Stimulated activated CD4-positive, alpha-beta T cell treated with anti-CD3 and anti-CD28 coated beads, Interleukin-1b, Interleukin-23, amount 100 ng/mL, for 48 hours (primary cell): ENCODE measurements at places on chromosomes 11 and 22.

- no peak for DNase-seq
These were observed 507.1 kb downstream of the SOX6 start for GRCh38 chr11:15849257-15849656.

DNA sequence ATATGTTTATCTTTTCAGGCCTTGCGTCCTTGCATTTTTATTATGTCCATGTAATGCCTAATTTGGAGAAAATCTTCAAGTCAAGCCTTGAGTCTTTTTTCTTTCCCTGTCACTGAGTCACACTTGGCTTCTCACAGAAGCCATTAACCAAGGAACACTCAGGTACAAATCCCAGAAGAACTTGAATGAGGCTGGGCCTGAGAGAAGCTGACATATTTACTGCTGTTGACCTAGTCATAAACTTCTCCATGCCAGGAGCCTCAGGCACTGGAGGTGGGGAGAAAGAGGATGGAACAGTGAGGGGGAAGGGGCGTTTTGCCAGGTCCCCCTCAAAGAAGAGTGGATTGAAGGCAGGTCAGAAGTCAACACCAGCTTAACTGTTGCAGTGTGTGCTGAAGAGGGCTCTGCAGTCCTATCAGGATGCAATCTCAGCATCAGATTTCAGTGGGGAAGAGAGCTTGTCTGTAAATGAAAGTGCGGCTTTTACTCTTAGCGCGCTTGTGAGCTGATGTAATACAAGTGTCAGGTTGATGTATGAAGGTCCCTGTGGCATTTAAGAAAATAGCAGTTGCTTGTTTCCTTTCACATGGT, 526.0 kb downstream of the ETS1 start:
- no peak for DNase-seq

DNA sequence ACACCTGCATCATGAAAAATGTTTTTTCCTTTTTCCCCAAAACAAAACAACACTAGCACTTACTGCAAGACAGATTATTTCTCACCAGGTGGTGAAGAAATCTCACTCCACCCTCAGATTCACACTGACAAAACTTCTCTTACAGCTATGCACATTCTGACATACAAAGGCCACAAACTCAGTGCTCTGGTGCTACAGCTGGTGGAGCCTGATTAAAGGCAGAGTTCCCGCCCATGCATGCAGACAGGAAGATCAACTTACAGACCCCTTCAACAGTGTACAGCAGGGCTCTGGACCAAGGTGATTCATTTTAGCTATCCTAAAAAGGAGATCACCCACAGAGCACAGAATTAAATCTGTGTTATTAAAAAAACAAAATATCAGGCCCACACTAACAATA, 112.6 kb downstream of the CADM1 start:
- no peak for DNase-seq

DNA sequence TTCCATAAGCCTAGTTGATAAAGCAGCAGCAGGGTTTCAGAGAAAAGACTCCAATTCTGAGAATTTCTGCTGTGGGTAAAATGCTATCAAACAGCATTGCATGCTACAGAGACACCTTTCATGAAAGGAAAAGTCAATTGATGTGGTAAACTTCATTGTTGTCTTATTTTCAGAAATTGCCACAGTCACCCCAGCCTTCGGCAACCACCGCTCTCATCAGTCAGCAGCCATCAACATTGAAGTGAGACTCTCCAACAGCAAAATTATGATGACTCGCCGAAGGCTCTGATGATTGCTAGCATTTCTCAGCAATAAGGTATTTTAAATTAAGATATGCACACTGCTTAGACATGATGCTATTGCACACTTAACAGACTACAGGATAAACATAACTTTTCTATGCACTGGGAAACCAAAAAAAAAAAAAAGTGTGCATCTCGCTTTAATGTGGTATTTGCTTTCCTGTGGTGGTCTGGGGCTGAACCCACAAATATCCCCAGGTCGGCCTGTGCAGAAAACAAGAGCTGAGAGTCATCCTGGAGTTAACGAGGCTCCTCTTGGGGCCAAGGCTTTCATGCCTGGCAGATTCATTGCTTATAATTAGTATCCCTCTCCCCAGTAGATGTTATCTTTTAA, 192.1 kb downstream of the CTTN start:
- no peak for DNase-seq

- no peak for DNase-seq
These were observed 274.9 kb upstream of the CADM1 start for GRCh38 chr11:115778928-115779650.

DNA sequence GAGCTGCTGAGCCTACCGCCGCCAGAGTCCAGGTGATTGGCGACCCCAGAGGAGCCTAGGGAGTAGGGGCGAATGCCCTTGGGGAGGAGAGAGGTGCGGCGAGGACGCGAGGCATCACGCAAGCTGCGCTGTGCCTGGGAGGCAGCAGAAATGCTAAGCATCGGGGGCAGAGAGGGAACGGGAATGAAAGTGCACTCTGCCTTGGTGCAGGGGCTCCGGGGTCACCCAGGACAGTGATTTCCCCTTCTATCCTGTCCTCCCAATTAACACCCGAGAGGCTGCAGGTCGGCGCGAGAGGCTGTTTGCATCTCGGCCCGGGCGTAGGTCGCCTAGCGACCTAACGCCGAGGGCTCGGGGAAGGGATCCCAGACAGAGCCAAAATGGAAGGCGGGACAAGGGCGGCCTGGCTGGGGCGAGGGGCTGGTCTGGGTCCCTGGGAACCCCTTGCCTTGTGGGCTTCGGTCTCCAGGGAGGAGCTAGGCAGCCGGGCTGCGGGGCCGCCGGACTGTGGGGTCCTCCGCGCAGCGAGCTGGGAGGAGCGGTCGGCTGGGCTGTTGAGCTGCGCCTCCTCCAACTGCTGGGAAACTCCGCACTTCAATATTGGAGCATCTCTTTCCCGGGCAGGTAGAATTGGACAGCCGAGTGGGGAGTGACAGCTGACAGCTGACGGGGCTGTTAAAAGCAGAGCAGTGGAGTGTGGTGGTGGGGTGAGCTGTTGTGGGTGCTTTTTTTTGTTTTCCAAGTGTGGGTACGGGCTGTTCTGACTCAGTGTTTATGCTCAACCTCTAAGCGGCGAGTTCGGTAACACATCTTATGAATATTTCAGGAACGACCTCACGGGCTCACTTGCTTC, 657 bp downstream of the ELMOD1 start:
- peak; percentile 51 for DNase-seq

DNA sequence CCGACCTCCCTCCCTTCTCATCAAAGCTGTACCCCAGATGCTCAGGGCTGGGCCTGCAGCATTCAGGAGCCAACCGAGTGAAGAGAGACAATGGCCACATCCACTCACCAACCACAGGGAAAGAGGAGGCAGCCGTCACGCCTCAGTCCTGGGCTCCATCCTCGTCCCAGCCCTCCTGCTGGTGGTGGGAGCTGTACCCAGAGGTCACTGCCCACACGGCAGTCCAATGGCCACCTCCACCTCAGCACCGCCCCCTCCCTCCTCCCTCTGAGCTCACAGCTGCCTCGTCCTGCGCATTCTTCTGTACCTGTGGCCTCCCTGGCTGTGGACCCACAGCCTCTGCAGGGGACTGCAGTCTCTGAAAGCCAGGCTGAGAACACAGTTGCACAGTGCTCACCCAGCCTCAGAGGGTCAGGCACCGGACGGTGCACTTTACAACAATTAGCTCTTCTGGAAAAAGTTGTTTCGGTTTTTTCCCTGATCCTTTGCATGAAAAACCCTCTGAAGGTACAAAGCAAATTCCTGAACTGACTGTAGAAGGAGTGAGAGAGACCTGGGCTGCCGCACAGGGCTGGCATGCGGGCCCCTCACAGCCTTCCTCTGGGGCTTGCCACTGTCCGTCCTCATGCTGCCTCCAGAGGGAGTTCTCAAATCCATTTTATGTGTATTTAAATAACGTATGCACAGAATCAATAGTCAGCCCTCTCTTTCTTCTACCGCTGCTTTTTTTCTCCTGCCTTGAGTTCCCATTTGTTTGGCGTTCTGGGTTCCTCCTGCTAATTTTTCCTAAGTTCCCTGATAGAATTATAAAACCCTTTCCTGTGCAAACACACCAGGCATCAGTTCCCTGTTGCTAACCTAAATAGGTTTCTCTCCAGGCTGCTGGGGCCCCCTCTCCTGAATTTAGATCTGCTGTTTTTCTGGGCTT, 52.7 kb downstream of the PHF21B start:
- no peak for DNase-seq

DNA sequence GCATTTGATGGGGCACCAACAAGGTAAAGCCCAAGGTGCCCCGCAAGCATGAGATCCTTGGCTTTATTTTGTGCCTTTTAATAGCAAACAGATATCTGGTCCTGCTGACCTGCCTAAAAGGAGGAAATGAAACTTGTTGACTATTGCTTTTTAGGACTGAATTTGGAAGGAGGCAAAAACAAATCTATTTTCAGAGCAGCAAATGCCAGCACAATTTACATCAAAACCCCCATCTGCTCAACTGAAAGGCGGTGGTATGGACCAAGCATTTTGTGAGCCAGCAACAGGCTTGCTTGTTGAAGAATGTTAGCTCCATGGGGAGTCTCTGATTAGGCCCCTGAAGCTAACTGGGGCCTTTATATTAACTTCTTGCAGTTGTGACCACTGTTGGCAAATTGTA, 192.6 kb upstream of the E2F8 start:
- DNase-seq: no peak

- no peak for DNase-seq
These were observed 17.2 kb upstream of the BSX start for GRCh38 chr11:122998727-122999366.

DNA sequence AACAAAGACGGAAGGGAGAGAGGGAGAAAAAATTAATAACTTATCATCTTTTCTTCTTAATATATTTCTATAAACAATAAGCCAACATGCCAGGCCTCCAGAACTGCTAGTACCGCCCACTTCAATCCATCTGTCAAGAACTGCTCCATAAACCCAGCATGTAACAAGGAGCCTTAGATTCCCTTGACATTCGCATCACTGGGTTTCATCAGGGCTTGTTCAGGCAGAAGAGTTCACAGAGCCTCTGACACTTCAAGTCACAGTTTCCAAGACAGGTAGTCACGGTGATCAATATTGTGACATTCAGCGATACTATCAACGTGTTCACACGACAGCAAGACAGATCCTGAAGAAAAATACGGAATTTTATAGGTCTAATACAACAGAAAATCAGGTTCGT, 61.7 kb downstream of the LARGE2 start:
- DNase-seq: no peak

DNA sequence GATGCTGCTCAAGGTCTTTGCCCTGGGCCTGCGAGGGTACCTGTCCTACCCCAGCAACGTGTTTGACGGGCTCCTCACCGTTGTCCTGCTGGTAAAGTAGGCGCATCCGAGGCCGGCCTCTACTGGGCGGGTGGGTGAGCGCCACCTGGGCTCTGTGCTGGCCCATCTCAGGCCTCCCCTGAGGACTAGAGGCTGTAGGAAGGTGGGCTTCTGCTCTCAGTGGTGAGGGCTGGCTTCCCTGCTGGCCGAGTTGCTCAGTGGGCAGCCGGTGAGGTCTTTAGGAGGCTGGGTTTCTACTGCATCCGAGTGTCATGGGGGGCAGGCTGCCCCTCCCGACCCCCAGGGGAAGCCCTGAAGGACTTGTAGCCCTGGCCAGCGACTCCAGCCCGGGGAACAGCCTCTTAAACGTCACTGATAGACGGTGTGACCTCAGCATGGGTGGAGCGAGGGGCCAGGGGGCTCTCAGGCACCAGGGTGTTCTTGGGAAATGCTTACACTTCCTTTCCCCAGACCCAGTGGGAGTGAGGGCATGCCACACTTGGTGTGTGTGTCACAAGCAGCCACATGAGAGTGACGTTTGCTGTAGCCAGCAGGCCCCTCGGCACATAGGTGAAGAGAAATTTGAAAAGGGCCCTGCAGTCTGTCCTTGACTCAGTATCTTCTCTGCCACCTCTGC, 30.3 kb downstream of the TPCN2 start:
- no peak for DNase-seq

DNA sequence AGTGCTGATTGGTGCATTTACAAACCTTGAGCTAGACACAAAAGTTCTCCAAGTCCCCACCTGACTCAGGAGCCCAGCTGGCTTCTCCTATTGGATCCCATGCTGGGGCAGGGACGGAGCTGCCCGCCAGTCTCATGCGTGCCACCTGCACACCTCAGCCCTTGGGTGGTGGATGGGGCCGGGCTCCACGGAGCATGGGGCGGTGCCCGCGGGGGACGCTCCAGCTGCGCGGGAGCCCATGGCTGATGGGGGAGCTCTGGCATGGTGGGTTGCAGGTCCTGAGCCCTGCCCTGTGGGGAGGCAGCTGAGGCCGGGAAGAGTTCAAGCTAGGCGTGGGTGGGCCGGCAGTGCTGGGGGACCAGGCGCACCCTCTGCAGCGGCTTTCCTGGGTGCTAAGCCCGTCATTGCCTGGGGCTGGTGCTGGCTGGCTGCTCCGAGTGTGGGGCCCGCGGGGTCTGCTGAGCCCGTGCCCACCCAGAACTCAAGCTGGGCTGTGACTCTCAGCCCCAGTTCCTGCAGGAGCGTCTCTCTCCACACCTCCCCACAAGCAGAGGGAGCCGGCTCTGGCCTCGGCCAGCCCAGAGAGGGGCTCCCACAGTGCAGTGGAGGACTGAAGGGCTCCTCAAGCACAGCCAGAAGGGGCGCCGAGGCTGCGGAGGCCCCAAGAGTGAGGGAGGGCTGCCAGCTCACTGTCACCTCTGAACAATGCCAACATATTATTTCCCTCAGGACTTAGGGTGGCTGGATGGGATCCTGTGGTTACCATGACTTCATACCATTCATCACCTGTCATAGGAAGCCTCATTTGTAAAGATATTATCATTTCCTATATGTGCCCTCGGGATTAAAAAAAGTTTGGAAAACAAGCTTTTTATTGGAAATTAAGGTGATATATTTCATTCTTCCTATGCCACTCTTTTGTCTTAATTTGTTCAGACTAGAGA, 688.7 kb downstream of the ETS1 start:
- DNase-seq: no peak

DNA sequence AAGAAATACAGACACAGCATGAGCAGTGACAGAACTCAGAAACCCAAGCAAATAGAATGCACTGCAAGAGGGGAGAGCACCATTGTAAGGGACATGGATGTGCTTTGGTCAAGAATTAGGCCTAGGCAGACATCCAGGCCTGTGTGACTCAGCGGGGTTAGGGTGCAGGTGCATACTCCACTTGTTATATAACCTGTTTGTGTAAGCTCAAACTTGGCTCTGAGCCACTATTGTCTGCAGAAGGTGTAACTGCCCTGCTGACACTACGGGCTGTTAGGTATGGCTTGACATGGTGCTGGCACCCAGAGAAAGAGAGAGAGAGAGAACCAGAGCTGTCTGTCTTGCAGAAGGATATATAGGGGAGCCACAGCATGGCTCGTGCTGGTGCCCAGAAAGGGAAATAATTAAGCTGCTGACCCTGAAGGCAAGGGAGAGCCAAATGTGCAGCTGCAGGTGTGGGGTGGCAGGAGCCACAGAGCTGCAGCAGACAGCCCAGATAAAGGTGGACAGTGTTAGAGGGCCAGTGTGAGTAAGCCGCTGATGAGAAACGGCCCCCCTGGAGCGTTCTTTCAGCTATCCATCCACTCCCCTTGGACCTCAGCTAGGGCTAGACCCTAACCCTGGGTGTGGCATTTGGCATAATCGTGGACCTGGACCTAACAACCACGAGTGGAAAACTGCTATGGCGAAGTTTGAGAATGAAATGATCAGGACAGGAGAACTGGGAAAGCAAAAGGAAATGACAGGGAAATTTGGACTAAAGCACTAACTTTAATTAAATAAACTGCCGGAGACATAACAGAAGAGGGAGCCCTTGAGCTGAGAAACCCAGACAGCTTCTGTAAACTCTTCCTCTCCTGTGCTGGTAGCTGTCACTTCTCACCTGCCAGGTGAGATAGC, 253.0 kb upstream of the CCDC179 start:
- DNase-seq: no peak

- no peak for DNase-seq
These were observed 7.4 kb downstream of the BATF2 start for GRCh38 chr11:64989416-64989815.
